Ecto neural progenitor cell (in vitro differentiated cells): ENCODE measurements at places on chromosomes 3 and 15.

GRCh38 chr3:181757694-181758306 lies 46.1 kb downstream of the SOX2 start:
- DNase-seq = no peak

DNA sequence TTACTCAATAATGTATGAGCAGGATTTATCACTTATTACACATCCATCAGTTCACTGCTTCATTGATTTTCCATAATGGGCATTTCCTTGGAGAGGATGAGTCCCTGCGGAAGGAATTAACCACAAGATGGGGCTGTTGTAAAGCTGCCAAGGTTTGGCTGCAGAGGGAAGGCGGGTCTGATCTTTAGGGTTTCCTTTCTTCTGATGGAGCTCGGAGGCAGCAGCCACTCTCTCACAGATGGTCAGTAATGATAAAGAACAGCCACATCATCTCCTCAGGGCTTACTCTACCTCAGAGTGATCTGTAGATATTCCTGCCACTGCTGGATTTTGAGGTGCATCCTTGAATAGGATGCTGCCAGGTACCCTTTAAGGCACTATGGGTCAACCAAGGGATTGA lies 115.2 kb downstream of the USP13 start:
- peak; percentile 58 for DNase-seq

DNA sequence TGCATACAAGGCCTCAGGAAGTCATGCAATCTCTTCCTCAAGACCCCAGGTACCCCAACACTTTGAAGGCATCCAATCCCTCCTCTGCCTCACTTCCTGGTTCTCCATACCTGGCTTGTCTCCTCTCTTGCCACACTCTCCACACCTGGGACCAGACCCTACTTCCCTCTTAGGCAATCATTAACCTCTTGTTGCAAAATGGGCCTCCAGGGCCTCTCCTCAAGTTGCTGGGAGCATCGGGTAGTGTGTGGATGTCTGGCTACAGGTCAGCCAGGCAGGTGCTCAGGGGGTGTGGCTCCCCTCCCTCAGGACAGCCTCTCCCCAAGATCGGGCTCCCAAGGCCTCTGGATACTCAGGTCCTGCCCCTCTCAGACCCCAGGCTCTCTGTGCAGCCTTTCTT lies 8.6 kb downstream of the PLA2G4E start:
- DNase-seq = no peak

DNA sequence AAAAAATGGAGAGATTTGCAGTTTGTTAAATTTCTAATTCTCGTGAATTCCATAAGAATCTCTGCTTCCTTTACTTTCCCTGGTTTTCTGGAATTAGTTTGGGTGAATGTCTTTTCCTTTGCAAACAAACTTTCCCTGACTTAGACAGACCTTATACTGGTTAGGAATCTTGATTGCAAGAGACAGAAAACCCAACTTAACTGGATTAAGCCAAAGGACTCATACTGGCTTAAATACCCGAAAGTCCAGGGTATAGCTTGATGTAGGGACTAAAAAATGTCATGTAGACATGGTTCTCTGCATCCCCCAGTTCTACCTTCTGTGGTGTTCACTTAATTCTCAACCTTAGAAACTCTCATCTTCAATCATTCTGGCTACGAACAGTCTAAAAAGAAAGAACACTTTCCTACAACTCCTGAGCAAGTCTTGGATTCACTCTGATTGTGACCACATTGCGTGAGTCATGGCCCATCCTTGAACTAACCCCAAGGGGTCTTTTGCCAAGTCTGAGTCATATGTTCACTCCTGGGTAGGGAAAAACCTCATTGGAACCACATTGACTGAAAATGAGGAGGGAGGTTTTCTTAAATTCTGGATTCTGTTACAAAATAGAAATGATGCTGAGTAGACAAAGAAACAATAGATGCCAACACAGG lies 136.0 kb upstream of the DAZL start:
- DNase-seq = no peak

GRCh38 chr3:109057616-109058015 lies 60.3 kb downstream of the MORC1 start:
- DNase-seq = no peak

DNA sequence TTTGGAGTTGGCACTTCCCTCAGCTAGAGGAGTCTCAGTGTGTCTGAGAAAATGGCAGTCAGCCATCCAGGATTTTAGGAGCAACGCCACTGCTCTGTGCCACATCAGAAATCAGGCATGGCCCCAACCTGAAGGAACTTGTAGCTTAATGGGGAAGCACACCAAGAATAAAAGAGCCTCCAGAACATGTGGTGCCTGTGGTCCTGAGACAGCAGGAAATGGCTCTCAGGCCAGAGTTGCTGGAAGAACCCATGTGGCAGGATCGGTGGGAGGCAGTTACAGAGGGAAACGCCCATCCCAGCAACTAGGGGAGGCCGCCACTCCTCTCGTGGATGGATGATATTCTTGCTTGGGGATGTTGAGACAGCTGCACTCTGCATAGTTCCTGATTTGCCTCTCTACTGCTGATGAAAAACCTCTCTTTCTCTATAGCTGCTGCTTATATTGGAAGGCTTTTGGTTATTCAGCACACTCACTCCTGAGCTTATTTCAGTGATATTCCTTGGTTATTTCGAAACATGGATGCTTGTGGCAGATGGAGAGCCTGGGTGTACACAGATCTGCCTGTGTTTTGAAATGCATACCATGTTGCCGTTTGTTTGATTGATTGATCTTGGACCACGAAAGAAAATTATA lies 52.4 kb downstream of the KLHL25 start:
- no peak for DNase-seq

GRCh38 chr15:42319206-42319605 lies 40.1 kb upstream of the CAPN3 start:
- DNase-seq = no peak

GRCh38 chr15:25088261-25088790 lies 133.5 kb downstream of the SNRPN start:
- DNase-seq = peak; percentile 12

DNA sequence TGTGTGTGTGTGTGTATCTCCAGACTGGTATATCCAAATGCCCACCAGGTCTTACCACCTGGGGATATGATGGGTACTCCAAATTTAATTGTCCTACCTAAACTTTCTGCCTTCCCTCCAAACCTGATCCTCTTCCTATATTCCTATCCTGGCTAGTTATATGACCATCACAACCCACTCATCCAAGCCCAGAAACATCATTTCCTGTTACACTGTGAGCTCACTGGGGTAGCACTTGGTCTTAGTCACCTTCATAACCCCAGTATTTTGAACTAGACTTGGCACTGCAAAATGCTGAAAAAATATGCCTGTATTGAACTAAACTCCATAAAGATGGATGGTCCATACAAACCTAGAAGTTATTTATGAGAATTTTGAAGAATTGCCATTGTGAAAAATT lies 178.8 kb upstream of the EIF1B start:
- DNase-seq = no peak

DNA sequence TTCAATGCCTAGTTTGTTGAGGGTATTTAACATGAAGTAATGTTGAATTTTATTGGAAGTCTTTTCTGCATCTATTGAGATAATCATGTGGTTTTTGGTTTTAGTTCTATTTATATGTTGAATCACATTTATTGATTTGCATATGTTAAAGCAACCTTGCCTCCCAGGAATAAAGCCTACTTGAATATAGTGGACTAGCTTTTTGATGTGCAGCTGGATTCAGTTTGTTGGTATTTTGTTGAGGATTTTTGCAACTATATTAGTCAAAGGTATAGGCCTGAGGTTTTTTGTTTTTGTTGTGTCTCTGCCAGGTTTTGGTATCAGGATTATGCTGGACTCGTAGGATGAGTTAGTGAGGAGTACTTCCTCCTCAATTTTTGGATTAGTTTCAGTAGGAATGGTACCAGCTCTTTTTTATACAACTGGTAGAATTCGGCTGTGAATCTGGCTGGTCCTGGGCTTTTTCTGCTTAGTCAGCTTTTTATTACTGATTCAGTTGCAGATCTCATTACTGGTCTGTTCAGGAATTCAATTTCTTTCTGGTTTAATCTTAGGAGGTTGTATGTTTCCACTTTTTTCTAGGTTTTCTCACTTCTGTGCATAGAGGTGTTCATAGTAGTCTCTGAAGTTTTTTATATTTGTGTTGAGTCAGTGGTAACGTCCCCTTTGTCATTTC lies 209.8 kb upstream of the RBMS3 start:
- no peak for DNase-seq

DNA sequence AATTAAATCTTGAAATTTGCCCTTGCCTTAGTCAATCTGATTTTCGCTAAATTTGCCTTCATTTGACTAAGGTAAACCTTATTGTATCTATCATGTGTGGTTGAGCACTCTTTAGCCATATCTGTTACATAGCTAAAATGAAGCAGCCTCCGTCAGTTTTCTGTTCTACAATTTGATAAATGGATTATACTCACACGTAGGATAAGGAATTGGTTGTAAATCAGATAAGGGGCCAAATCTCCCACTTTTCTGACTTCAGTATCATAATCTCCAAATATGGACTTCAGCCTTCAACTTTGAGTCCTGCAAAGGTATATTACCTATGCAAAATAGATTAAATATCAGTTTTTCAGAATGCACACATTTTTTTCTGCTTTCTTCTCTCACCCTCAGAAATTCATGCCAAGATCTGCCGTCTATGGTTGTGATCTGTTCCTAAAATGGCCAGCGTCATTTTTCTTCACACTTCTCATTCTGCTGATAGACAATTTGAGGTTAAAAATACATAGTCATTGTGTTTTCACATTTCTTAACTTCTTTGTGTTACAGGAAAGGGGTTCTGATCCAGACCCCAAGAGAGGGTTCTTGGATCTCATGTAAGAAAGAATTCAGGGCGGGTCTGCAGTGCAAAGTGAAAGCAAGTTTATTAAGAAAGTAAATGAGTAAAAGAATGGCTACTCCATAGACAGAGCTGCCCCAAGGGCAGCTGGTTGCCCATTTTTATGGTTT lies 36.9 kb downstream of the RAB8B start:
- no peak for DNase-seq

GRCh38 chr15:29919380-29919881 lies 97.2 kb upstream of the TJP1 start:
- DNase-seq = no peak

GRCh38 chr3:54891540-54891897 lies 36.3 kb downstream of the LRTM1 start:
- DNase-seq = peak; percentile 55

DNA sequence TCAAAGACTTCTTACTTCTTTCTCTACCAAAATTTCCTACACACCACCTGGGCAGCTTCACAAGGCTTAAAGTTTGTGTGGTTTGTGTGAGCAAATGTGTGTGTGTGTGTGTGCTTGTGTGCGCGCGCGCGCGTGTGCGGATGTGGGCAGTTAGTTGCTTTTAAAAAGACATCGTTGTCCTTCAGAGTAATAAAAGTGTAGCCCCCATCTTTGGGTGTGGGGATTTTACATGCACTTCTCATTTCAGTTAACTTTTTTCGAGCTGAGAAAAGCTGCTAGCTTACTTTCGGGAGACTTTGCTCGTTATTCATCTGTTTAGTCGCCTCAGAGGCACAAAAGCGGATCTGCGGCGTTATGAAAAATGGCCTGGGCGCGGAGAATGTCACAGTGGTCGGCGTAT lies 36.0 kb downstream of the ZIC4 start:
- DNase-seq = no peak

DNA sequence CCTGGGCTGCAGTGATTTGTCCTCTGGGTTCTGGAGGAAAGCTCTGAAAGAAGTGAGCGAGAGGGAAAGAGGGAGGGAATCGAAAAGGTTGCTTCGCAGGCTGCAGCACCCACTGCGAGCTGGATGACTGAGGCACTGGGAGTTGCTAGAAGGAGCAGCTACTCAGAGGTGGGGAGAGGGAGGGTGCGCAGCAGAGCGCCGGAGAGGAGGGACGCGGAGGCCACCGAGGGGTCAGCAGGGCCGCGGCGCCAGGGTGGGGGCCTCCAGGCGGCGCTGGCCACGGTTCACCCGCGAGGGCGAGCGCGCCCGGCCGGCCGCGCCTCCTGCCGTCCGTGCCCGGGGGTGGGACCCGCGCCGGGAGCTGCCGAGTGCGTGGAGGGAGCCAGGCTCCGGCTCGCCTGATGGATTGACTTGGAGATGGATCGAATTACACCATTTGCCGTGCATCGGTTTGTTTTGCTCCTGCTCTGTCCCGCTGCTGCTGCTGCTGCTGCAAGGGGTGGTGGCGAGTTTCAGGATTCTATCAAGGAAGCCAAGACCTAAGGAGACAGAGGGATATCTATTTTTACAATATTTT lies at the start of gene SEMA6D:
Gene SEMA6D, plus strand, starts transcription at position 470 of the 577 bp plus-strand sequence. CDS start 42,294 bp downstream, outside the sequence.
- DNase-seq = peak; percentile 91

DNA sequence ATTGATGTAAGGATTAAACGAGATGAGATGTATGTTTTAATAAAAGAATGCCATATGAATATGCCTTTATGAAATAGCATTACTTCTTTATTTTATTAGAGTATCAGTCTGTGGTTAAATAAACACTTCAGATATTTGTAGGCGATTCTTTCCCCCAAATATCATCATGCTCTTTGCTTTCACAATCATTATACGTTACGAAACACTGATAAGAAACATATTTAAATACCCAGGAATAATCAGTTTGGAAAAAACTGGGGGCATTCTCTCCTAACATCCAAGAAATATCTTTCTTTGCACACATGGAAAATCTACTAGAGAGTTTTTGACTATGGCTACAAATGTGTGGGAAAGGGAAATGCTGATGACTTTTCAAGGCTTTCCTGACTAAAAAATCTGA lies 4.4 kb upstream of the PLAAT1 start:
- no peak for DNase-seq

- no peak for DNase-seq
Observed at GRCh38 chr3:160312014-160312624, 86.9 kb downstream of the C3orf80 start.

DNA sequence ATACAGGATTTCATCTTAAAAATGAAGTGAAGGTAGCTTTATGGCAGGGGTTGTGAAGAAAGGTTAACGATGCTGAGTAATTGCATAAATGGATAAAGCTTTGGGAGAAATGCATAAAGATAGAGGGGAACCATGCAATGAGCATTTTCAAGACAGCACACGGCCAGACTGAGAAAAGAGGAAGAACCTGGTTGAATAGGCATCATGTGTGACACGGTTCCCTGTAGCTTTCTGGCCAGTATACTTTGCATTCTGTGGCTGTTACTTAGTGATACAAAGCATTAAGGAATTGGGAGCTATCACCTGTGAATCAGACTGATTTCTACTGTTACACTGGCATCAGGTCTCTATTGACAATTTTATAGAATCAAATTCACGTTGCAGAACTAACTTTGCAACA lies 33.3 kb downstream of the NR2C2 start:
- DNase-seq = no peak

DNA sequence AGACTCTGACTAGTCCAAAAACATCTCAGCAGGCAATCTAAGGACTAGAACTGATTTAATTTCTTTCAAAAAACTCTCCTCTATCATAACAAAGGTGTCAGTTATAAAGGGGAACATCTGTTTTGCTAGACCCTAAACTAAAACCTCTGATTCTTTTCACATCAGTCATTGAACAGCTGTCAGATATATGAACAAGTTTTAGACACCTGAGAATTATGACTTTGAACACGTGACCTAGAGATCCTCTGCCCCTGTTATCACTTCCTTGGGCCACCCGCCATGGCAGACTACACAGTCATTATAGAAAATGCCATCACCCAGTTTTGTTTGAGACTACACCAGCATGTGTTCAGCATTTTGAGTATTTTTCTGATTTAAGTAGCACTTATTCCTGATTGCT lies 282.3 kb upstream of the TBL1XR1 start:
- no peak for DNase-seq
